ENCODE measurements at places on chromosomes 2 and 18.

DNA sequence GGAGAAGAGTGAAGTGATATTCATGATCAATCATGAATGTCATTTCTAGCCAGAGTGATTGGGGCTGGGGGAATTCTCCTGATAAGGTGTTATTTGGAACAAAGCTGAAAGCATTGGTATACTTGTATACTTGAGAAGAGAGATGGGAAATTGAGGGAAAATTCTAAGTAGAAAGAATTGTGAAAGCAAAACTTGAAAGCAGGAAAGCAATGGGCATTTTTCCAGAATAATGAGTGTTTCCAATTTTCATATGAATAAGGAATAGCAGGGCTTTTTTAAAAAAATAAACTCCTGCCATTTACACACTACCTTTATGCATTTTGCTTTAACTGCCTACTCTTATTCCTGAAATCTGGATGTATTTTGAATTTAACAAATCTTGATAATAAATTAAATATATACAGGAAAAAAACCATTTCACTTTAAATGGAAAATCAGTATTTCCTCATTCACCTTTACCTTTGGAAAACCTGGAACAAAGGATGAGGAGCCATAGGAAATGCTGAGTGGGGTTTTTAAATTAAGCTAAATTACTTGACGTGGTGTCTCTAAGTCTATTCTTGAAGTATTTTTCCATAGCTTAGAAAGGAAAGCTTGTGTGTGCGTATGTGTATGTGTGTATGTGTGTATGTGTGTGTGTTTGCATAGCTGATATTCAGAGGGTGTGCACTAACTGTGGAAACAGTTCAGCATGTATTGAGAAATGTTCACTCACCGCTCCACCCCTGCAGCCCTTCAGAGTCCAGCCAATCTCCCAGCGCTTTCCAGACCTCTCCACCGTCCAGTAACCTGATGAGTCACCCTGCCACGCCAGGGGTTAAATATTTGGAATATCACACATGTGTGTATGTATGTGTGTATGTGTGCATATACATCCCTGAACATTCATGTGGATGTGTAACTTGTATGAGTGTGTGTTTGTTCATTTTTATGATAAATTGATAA is 427.3 kb downstream of the THSD7B start:
- DNase-seq = no peak

- DNase-seq = no peak
Observed at GRCh38 chr18:22689712-22690111, 243.4 kb upstream of the RBBP8 start.

DNA sequence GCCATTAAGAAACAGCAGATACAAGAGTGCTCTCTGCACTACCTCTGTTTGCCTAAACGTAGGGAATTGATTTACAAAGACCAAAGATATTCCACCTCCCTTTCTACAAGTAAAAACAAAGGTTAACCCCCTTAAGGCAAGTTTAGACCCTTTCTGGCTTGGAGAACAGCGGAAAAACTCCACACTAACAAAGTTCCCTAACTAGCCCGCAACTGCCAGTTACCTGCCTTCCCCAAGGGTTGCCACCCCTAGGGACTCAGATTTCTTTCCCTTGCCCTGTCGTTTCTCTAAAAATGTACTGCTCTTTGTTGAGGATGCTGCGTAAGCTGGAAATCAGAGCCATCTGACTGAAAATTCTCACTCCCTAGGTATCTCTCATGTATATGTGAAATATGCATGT is 627.5 kb upstream of the SOX11 start:
- DNase-seq = no peak

DNA sequence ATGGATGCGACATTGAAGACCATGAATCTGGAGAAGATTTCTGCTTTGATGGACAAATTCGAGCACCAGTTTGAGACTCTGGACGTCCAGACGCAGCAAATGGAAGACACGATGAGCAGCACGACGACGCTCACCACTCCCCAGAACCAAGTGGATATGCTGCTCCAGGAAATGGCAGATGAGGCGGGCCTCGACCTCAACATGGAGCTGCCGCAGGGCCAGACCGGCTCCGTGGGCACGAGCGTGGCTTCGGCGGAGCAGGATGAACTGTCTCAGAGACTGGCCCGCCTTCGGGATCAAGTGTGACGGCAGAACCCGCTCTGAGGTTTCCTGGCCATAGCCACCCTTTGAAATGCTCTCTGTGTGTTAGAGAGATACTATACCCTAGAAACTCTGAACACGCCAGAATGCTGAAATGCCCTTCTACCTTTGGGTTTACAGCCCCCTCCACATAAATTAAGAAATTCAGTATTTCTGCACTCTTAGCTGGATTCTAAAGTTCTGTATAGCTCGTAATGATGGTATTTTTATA is 659 bp downstream of the CHMP1B start:
- no peak for DNase-seq

DNA sequence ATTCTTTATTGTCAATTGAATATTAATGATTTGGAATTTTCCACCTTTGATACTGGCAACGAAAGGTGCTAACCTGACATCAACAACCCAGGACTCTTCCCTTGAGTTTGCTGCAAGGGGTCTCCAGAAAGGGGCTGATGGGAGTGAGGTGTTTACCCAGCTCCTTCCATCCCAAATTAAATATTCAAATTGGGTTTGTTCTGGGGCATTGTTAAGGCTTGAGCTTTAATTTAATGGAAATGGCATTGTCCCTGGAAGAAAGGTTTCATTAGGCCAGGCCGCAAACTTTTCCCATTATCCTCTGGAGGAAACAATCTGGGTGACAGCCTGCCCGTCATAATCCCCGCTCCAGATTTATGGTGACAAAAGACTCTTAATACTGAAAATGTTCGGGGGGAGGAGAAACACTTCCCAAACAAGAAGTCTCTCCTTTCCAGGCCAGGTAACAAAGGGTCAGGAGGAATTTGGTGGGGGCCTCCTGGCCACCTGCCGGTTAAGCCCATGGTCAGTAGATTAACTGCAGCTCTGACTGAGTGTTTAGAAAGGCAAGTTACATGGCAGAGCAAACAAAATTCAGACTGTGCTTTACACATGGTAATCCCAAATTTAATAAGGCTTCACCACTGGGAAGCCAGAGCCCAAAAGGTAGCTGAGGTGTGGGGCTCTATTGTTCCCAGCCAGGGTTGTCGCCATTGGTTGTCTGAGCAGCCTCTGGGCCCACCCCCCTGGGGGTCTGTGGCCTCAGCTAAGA is 151.4 kb upstream of the SIX3 start:
- no peak for DNase-seq

Measured in amygdala (tissue), 56 donors.